ENCODE measurements at places on chromosomes 5 and 9.

- no peak for DNase-seq
Measured at GRCh38 chr9:98993570-98993945, 49.9 kb downstream of the COL15A1 start.

DNA sequence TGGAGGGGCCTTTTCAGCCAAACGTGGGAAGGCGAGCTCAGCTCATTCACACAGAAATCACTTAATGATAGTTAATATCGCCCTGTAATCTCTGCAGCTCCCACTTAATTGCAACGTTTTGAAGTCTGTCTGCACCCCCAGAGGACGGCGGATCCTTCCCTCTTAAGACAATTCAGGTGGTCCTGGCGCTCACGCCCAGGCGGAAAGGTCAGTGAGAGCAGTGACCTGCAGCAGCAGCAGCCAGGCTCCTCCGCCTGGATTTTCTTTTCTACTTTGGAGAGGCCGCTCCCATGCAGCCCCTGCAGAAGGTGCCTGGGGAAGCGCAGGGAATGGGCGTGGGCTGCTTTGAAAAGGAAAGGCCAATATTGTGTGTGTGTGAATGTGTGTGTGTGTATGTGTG lies 400.9 kb upstream of the IRX1 start:
- no peak for DNase-seq

DNA sequence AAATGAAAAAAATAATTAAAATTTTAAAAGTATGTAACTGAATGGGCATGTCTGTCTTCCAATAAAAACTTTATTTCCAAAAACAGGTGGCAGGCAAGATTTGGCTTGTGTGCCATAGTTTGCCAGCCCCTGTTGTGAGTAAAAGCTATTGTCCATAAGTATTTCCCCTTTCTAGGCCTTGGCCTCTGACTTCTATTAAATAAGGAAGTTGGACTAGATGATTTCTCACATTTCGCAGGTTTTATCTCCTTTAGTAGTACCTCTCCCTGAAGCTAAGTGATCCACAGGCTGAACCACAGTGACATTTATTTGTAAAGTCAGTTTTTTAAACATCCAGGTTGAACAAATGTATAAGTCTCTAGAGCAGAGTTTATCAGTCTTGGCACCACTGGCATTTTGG lies 41.3 kb downstream of the RECK start:
- no peak for DNase-seq

GRCh38 chr5:63249960-63250359 lies 671.3 kb downstream of the LRRC70 start:
- DNase-seq, result no peak

- no peak for DNase-seq
Measured at GRCh38 chr5:122756264-122756911, 18.5 kb upstream of the SNX2 start.

DNA sequence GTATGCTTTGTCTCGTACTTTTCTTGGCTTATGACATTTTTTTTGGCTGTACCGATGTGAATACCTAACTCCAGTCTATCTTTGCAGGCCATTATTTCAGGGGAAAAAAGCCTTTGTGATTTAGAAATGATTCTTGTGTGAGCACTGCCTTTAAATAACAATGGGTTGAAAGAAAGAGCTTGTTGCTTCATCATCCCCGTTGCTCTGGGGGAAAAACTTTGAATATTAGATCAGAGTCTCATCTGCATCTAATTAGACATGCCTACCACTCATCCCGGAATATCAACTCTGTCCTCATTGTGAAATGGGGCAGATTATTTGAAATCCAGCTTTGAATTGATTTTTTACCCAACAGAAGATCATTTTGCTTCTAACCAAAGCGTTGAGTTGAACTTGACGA lies 13.5 kb downstream of the CXCL14 start:
- DNase-seq, result no peak

DNA sequence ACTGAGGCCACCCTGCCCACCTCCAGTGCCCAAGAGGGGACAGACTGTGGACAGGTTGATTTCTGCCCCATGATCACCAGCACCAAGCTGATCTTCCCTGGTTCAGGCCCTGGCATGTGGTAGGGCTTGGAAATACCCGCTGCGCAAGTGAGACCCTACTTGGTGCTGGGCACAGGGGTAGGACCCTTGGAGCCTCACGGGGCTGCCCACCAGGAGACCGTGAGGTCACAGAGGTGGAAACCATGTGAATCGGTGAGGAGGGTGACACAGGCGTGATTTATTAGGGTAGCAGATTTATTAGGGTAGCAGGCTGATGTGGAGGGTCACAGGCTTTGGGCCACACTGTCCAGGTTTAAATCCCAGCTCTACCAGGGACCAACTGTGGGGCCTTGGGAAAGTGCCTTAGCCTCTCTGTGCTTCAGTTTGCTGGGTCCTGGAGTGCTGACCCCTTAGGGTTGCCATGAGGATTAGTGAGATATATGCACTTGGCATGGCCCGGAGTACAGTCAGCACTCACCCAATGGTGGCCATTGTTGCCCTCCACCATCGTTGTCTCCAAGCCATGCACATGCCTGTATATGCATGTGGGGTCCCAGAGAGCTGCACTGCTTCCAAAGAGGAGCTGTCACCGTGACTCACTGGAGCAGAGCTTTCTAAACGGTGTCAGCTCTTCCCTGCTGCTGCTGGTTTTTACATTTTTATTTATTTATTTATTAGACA lies 20.9 kb upstream of the DUSP1 start:
- peak; percentile 60 for DNase-seq

DNA sequence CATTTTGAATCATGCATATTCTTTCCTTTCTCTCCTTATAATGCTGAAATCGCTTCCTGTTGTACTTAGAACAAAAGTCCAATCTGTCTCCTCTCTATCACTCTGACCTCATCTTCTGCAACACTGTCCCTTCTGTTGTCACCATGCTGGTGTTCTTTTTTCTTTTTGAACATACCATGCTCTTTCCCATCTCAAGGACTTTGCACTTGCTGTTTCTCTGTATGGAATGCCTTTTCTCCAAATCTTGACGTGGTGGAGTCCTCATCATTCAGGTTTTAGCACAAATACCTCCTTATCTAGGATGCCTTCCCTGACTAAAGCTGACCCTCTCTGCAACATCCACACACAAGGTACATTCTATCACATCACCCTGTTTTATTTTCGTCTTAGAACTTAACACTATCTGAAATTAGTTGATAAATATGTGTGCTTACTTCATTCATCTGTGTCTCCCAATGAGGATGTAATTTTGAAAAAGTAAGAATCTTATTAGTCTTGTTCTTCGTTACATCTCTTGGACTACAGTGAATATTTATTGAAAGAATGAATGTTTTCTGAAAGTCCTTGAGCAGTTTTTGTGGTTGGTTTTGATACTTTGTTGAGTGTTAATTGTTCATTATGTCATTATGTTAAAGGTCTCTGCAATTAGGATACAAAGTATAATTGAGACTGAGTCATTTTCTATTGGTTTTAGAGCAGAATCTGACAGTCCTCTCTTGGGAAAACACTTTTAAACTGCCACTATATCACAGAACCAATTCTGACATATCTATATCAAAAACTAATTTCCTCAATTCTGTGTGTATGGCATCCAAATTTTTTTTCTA lies 145.3 kb upstream of the RASA1 start:
- DNase-seq, result no peak

- no peak for DNase-seq
Measured at GRCh38 chr9:111759762-111760639, 34.7 kb downstream of the SHOC1 start.

DNA sequence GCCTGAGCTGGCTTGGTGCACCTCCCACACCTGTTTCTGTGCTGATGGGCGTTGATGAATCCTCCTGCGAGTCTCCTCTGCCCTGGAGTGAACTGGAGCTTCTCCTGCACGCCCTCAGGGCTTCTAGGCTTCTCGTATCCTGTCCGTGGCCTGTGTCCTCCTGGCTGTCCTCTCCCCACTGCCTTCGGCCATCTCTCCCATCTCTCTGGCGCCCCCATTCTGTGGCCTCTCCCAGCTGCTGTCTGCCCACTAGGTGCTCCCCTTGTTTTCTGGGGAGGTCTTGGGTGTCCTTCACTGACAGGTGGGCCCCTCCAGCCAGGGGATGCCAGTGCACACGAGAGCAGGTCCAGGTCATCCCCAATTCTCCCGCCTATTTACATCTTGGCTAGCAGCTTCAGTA lies 28.8 kb downstream of the AHRR start:
- no peak for DNase-seq

DNA sequence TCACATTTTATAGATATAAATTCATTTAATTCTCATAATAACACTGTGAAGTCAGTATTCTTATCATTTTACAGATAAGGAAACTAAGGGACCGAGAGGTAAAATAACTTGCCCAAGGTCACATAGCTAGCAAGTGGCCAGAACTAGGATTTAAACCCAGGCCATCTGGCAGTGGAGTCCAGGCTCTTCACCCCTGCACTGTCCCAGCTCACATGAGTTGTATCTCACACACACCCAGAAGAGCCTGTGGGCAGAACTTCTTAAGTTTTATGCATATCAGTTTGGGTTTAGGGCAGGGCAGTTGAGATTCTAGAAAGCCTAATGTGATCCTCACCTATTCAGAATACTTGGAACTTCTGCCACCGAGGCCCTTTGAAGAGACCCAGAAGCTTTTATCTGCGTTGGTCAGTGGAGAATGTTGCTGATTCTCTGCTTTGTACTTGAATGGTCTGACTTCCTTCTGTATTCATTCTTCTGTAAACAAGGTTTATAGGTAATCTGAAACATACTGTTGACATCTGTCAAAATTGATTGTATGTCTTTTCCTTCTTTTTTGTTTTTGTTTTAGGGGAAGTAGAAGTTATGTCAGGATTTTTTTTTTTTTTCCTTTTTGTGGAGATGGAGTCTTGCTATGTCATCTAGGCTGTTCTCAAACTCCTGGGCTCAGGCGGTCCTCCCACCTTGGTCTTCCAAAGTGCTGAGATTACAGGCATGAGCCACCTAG lies 75.8 kb downstream of the KIAA1958 start:
- no peak for DNase-seq

DNA sequence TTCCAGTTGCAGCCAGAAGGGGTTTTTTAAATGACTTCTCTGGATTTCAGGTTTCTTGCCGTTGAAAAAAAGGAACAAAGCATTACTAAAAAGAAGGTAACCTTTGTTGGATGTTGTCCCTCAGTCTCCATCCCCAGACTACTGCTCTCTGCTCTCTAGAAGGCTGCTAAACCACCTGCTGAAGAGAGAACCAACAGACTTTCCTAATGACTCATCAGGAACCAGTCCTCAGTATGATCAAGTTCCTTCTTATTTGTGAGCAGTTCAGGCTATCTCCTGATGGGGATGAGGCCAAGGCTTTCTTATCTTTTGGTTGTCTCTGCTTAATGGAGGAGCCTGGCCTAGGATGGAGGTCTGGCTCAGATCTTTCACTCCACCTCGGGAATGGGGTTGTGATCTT lies 4.1 kb downstream of the KIF4B start:
- no peak for DNase-seq

- DNase-seq, result no peak
Measured at GRCh38 chr5:18954239-18954638, 1033.8 kb downstream of the CDH18 start.

DNA sequence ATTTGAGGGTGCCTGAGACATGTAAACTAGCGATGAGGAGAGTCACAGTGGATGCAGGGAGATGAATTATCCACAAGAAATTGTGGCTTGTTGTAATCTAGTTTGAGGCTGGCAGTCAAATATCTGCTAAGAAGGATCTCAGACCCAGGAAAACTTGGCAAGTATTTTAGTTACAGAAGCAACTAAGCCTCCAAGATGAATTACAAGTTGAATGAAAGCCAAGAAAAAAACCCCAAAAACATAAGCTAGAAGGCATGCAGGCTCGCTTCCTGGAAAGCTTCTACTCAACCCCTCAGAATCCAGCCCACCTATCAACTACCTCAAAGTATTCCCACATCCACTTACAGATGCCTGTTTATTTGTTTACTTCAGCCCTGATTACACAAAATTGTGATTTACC lies 696.9 kb downstream of the MAT2B start:
- DNase-seq, result no peak

- DNase-seq, result peak; percentile 67
Measured at GRCh38 chr5:77076961-77077828, 9.9 kb downstream of the ZBED3 start.

DNA sequence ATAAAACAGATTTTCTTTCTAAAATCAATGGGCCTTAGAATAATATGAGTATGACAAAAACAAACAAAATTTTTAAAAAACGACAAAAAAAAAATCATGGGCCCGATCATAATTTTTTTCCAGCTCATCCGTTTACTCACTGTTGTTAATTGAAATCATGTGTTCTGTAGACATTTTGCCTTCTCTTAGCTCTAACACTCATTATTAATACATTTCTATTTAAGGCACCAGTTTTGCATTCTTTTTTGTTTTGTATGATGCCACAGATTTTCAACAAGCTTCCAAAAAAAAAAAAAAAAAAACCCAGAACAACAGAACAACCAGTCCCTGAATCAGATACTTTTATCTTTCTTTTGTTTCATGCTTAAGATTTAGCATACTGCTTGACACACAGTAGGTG lies 86.4 kb downstream of the PRLR start:
- DNase-seq, result no peak

GRCh38 chr5:78985116-78985724 lies at the start of gene ARSB:
TSS of gene ARSB (minus strand) at chr5:78985310. CDS start at chr5:78985248, 62 bp downstream.
- no peak for DNase-seq

- DNase-seq, result no peak
Measured at GRCh38 chr5:31380049-31380448, 151.8 kb downstream of the DROSHA start.

Measured in suprapubic skin (tissue), 4 donors.